IPS DF 19.7 (cell line): ENCODE measurements at places on chromosomes 16 and 17.

DNA sequence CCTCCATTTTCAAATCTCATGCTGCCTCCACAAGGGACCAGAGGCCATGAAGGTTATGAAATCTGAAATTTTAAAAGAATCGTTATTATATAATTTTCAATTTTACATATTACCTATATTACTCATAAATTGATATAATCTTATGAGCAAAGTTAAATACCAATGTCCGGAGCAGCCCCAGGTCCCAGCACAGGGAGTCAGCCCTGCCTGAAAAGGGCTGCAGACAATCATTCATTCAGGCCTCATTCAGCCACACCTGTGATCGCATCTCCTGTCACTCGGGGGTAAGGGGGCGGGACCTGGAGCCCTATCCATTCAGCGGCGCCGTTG lies 172.5 kb downstream of the AHSP start:
- DNase-seq, result no peak

- DNase-seq, result no peak
Observed at GRCh38 chr17:75474736-75475135, 18.3 kb downstream of the TMEM94 start.

- DNase-seq, result no peak
Observed at GRCh38 chr16:56282451-56282850, 91.2 kb downstream of the GNAO1 start.

DNA sequence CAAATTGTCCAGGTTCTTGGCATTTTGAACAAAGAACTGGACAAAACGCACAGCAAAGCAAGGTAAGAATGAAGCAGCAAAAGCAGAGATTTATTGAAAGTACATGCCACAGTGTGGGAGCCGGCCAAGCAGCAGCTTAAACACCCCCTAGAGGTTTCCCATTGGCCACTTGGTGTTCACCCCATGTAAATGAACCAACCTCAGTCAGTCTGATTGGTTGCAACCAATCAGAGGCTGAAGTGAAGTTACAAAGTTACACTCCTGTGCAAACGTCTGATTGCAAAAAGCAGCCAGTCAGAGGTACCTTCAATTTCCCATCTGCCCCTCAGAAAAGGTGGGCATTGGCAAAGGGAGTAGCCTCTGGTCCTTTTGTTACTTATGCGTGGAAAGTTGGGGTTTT lies 8.8 kb upstream of the ZNF263 start:
- no peak for DNase-seq

DNA sequence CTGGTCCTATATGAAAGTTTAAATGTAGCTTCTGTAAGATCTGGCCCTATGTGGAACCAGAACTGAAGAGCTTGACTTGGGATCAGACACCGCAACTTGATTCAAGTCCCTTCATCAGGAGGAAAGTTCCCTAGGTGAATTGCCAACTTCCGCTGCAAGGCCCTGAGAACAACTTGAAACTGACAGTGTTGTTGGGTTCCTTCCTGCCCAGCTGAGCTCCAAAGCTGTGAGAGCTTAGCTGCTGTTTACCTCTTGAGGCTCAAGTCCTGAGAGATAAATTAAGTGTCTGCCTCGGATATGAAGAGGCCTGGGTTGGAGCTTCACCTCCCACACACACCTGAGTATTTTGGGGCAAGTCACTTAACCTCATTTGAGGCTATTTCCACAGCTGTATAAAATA lies 44.7 kb downstream of the REXO5 start:
- no peak for DNase-seq

- DNase-seq, result no peak
Observed at GRCh38 chr16:20614186-20615141, 38.3 kb upstream of the ACSM2B start.

GRCh38 chr17:16471295-16471694 lies 20.7 kb downstream of the LRRC75A start:
- DNase-seq, result no peak

DNA sequence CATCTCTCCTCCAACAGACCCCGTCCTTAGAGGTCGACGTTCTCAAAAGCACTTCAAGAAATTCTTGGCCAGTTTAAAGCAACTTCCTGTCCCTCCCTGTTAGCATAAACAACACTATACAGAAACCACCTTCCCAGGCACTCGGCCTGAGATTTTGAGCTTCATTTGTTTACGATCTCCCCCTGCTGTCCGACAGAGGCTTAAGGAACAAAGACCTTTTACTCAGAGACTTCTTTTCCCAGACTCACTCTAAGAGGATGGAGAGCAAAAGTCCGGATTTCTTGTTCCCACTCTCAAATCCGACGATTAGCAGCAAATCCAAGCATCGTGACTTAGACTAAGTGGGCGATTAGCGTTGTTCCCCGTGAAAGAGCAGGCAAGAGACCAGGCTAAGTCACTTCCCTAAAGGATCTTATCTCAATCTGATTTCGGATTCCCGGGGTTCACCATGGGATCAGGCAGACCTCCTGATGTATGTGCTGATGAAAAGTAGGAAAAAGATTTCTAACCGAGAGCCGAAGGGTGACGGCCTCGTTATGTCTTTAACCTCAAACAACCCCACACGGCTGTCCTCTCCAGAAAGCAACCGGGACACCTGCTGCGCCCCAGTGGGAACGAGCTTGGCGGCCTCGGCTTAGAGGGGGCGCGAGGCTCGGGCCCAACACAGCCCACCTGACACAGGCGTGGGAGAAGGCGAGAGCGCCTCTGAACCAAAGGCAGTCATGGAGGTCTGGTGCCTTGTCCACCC lies 598 bp downstream of the INPP5K start:
- no peak for DNase-seq

DNA sequence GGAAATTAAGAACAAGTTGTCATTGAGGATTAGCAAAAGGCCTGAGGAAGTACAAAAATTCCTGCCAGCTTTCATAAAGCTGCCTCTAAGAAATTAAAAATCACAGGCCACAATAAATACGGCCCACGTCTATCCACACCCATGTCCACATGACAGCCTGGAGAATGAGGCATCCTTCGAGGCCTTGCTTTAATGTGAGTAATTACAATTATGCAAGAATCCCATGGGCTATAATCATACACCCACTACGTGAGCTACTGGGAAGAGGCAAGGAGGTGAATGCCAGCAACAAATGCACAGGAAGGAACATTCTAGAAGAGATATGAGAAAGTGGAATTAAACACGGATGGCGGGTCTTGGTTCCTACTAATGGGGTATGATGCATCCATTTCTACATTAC lies 65.4 kb upstream of the ZFHX3 start:
- DNase-seq, result no peak

GRCh38 chr16:55943267-55943666 lies 68.1 kb upstream of the CES5A start:
- no peak for DNase-seq

- DNase-seq, result no peak
Observed at GRCh38 chr17:1967213-1967612, 57.9 kb downstream of the RTN4RL1 start.

GRCh38 chr16:57778658-57779057 lies 23.6 kb downstream of the KIFC3 start:
- DNase-seq, result no peak

DNA sequence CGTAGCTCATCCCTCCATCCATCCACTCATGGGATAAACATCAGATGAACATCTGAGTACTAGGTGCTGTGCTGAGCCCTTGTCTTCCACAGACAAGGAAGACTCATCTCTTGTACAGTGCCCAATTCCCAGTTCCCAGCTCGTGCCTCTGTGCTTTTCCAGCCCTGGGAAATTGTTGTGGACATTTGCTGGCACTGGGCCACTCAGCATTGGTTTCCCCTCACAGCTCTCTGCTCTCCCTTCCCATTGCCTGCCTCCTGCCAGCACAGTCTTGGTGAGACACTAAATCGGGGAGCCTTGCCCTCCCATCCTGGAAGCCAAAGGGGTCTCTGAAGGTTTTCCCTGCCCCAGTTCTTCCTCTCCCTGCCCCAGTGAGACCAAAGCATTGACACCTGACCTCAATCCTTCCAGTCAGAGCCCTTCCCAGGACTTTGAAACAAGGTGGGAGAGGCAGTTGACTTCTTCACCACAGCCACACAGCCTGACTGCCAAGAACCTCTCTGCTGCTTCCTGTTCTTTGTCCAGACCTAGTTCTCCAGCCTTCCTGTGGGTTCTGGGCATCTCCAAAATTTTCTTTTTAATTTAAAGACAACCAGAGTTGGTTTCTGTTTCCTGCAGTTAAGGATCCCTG lies 50.2 kb downstream of the WSB1 start:
- no peak for DNase-seq

DNA sequence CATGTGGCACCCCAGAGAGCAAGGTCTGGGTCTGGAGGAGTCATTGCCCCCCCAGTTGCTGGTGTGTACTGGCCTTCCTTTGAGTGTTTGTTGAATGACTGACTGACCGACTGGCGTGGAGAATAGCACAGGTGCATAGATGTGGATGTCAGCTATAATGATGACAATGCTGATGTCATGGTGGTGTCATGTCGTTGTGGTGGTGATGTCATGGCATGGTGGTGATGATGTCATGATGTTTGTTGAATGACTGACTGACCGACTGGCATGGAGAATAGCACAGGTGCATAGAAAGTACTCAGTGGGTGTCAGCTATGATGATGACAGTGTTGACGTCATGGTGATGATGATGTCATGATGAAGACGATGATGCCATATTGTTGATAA lies 22.1 kb downstream of the TMEM114 start:
- no peak for DNase-seq

GRCh38 chr17:66655861-66656260 lies 179.1 kb upstream of the CACNG5 start:
- DNase-seq, result no peak

- no peak for DNase-seq
Observed at GRCh38 chr17:18213666-18214270, 11.7 kb upstream of the LLGL1 start.

DNA sequence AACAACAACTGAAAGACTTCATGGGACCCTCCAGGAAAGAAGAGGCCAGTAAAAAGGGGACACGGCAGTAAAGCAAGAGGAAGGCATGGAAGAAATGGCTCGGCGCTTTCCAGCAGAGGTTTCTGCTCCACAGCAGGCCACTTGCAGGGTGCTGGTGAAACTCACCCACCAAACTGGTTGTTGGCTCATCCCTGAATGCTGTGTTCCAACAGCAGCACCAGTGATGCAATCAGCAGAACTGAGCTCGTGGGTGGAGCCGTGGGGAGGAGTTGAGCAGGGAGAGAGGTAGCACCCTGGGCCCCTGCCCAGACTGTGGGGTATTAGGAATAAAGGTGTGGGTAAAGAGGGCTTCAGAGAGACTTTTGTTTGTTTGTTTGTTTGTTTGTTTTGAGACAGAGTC lies 62.8 kb upstream of the ADCY9 start:
- no peak for DNase-seq

GRCh38 chr17:75472119-75472518 lies 15.7 kb downstream of the TMEM94 start:
- no peak for DNase-seq

DNA sequence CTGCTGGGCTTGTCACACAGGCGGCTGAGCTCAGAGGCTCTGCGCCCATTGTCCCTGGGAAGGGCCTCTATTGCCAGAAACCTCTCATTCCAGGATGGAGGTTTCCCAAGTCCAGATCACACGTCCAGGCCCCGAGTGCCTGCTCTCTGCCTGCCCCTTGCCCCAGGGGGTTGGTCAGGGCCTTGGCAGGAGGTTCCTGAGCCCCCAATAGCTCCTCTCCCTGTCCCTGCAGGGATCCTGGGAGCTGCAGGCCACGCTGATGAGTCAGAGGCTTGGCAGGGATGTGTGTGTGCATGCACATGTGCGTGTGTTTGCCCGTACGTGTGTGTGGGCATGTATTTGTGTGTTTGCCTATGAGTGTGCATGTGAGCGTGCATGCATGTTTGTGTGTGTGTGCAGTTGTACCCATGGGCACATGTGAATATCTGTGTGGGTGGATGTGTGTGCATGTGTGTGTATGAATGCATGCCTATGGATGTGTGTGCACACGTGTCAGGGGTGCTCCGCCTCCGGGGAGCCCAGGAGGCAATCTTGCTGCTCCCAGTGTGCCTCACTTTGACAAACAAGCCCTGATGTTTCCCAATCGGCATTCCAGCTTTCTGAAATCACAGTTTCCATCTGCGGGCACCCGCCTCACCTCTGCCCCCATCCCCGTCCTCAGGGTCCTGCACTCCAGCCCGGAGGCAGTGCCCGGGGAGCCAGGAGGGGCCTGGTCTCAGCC lies 98.4 kb upstream of the GSE1 start:
- DNase-seq, result no peak

DNA sequence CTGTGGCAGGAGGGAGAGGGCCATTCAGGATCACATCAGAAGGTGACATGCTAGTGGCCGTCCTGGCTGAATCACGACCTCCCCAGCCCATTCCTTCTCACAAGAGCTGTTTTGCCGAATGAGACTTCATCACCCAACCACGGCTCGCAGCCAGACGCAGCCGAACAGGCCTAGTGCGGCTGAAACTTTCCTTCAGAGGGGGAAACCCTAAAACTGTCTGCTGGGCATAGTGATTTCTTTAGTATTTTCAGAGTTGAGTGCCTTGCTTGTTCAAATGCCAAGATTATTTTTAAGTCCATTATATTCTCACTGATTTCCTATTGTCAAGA lies 343.7 kb downstream of the CPPED1 start:
- no peak for DNase-seq

DNA sequence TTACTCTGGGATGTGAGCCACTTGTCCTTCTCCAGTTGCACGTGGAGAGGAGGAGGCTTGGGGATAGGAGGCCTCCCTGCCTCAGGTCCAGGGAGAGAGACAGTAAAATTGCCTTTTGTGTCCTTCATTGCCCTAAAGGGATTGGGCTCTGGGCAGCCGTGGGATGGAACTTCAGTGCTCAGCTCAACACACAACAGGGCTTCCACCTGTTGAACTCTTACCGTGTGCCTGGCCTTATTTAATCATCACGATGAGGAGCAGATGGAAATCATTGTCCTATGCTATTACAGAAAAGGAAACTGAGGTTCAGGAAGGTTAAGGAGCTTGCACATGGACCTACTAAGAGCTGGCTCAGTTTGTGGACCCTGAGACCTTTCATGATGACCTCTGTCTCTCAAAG lies 92.4 kb upstream of the CDC42EP4 start:
- DNase-seq, result no peak

DNA sequence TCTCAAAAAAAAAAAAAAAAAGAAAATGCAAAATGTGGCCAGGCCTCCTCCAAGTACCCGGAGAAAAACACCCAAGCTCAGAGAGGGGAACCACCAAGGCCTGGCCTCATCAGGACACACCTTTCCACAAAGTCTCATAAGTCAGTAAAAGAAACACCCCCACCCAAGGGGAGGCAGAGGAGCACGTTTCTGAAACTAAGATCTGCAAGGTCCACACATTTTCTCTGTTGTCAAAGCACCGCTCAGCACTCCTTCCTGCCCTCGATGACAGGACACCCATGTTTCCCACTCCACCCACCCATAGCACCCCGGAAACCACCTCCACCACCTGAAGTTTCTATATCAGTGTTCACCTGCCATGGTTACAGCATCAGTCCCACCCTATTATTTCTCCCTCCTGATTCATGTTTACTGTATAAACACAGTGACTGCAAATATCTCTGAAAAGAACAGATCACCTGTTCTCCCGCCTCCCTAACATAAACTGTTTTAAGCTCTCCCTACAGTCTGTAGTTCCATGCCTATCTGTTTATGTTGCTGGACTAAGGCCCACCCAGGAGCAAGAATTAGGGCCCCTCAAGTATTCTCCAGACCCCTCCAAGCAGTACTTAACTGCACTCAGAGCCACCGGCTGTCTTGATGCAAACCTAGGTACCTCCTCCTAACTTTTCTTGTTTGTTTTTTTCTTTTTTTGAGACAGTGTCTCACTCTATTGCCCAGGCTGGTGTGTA lies 2.0 kb downstream of the CORO7 start:
- no peak for DNase-seq

- no peak for DNase-seq
Observed at GRCh38 chr16:63530208-63530607, 1494.0 kb upstream of the CDH8 start.

- DNase-seq, result no peak
Observed at GRCh38 chr17:72090108-72090507, 30.7 kb upstream of the SOX9 start.
